Vagina (tissue), 2 donors: ENCODE measurements at places on chromosomes 13 and 19. TPM values are rescaled to one million over a fixed set of nuclear protein-coding genes. Genes with fewer than 3 reads are reported as not detected.

Gene GPC5
- 1.7 TPM for total RNA-seq

Gene ZNF226
- 11.8 TPM for total RNA-seq

Gene TMEM150B
- not detected for total RNA-seq

DNA sequence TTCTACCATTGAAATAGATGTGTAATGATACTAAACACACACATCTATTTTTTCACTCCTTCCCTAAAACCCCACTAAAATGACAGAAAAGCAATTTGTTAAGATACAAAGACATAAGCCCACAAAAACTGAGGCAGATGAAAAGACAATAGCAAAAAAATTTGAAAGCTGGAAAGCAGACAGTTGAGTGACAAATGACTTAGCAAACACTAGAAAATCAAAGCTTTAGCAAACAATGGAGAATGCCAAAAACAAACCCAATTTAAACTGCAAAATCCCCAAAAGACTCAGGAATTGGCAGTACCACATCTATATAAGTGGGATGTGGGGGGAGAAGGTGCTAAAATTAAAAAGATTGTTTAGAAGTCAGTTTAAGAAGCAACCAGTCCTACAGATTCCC lies 9.5 kb downstream of the TSC22D1 start:
- H3K4me3 ChIP-seq, result no peak overlapping the region
- H3K27ac ChIP-seq, result no peak overlapping the region
- no peak for DNase-seq
- peaks cover 18% of the 10 kb centered on the region for H3K4me1 ChIP-seq

GRCh38 chr19:45960595-45961235 lies 12.9 kb downstream of the NOVA2 start:
- H3K4me3 ChIP-seq, result no peak overlapping the region
- H3K27me3 ChIP-seq, result no peaks in the 10 kb centered on the region
- no peaks in the 10 kb centered on the region for H3K4me1 ChIP-seq
- no peaks in the 10 kb centered on the region for H3K36me3 ChIP-seq
- no peak overlapping the region for H3K27ac ChIP-seq

GRCh38 chr19:12995596-12996405 lies 526 bp downstream of the NFIX start:
- no peaks in the 10 kb centered on the region for H3K36me3 ChIP-seq
- peak overlapping the region; percentile 99 for H3K27ac ChIP-seq
- no peaks in the 10 kb centered on the region for H3K27me3 ChIP-seq
- DNase-seq, result no peak
- peak overlapping the region; percentile 87 for H3K4me3 ChIP-seq

- no peaks in the 10 kb centered on the region for H3K36me3 ChIP-seq
- DNase-seq, result no peak
- H3K27me3 ChIP-seq, result no peaks in the 10 kb centered on the region
- H3K4me3 ChIP-seq, result peak overlapping the region; percentile 77
- H3K27ac ChIP-seq, result peak overlapping the region; percentile 95
- H3K4me1 ChIP-seq, result peaks cover 21% of the 10 kb centered on the region
These were observed 1.3 kb downstream of the ZNF616 start for GRCh38 chr19:52138278-52138982.

- H3K27me3 ChIP-seq, result no peaks in the 10 kb centered on the region
- no peak for DNase-seq
- no peak overlapping the region for H3K27ac ChIP-seq
- H3K36me3 ChIP-seq, result no peaks in the 10 kb centered on the region
- peaks cover 65% of the 10 kb centered on the region for H3K4me1 ChIP-seq
- no peak overlapping the region for H3K4me3 ChIP-seq
These were observed 12.0 kb downstream of the ELF1 start for GRCh38 chr13:41006978-41007743.

GRCh38 chr13:68019901-68020300 lies 789.8 kb upstream of the PCDH9 start:
- no peak for DNase-seq
- H3K4me3 ChIP-seq, result no peak overlapping the region
- H3K4me1 ChIP-seq, result no peaks in the 10 kb centered on the region
- no peak overlapping the region for H3K27ac ChIP-seq
- no peaks in the 10 kb centered on the region for H3K27me3 ChIP-seq

GRCh38 chr19:2552859-2553258 lies 76.9 kb downstream of the GADD45B start:
- no peaks in the 10 kb centered on the region for H3K36me3 ChIP-seq
- H3K27me3 ChIP-seq, result no peaks in the 10 kb centered on the region
- DNase-seq, result no peak
- H3K4me3 ChIP-seq, result no peak overlapping the region
- H3K27ac ChIP-seq, result peak overlapping the region; percentile 20
